ENCODE measurements at places on chromosomes 13 and 19. TPM values are rescaled to one million over a fixed set of nuclear protein-coding genes. Genes with fewer than 3 reads are reported as not detected.

Gene NCR1
- 0.43 TPM for total RNA-seq

Gene EMP3
- 28.6 TPM for total RNA-seq

Gene ZNF677
- total RNA-seq: 54.3 TPM

Gene URAD
- total RNA-seq: 1.6 TPM

Gene PRTN3
- 1.8 TPM for total RNA-seq

Gene ICAM5
- total RNA-seq: 7.6 TPM

Gene MEIOSIN
- 13.8 TPM for total RNA-seq

Gene ANGPTL4
- total RNA-seq: 18.5 TPM

GRCh38 chr19:12841094-12841493 is 2.8 kb downstream of the MAST1 start:
- peak; percentile 70 for DNase-seq

GRCh38 chr13:85236413-85236812 is 562.8 kb downstream of the SLITRK6 start:
- no peak for DNase-seq

DNA sequence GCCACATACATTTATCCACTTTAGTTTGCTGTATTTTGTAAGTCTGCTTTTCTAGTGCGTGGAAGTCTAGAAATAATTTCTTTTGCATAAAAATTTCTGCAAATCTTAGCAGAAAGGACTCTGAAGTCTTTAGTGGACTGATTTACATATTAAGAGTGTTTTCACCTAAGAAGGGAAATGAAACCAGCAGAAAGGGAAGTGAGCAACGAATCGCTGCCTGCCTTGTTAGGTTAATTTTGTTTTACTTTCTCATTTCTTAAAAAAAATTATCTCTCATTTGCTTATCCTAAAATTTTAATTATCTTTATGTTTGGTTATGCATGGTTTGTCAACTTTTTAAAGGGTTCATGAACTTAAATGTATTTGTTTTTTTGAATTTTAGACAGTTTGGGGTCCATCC is 767 bp upstream of the GPR18 start:
- no peak for DNase-seq

DNA sequence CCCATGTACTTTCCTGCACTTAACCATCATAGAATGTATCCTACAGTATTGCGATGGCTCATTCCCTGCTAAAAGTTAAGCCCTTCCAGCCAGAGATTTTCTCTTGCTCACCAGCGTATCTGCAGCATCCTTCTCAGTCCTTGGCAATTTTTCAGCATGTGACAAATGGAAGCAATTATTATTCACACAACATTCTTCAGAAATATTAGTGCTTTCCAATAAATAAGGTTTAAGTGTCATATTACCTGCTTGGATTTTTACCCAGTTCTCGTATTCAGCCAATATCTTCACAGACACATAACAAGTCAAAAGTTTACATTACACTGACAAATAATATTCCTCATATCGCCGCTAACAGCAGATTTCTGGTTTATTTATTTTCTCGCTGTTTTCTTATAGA is 82.3 kb downstream of the POU4F1 start:
- DNase-seq: no peak

GRCh38 chr19:5078666-5079065 is 109.8 kb downstream of the KDM4B start:
- no peak for DNase-seq

DNA sequence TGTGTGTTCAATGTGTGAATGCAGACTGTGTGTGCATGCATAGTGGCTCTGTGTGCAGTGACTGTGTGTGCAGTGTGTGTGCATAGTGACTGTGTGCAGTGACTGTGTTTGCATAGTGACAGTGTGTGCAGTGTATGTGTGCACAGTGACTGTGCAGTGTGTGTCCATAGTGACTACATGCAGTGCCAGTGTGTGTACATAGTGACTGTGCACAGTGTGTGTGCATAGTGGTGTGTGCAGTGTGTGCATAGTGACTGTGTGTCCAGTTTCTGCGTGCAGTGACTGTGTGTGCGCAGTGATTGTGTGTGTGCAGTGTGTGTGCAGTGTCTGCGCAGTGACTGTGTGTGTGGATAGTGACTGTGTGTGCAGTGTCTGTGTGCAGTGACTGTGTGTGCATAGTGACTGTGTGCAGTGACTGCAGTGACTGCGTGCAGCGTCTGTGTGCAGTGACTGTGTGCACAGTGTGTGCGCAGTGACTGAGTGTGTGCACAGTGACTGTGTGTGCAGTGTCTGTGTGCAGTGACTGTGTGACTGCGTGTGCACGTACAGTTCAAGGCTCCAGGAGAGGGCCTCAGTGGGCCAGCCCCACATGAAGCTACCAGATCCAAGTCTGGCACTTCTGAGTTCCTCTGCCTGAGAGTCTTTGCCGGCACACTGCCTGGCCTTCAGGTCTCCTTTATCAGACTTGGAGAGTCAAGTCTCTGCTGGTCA is 90.3 kb downstream of the IER2 start:
- DNase-seq: no peak

GRCh38 chr13:76638882-76639281 is 247.3 kb downstream of the KCTD12 start:
- no peak for DNase-seq

GRCh38 chr13:68808456-68808855 is 1299.2 kb upstream of the ATXN8OS start:
- DNase-seq: no peak

GRCh38 chr19:44685877-44686276 is 13.1 kb upstream of the CEACAM16 start:
- no peak for DNase-seq

GRCh38 chr19:41994994-41995958 is 1.2 kb upstream of the ATP1A3 start:
- no peak for DNase-seq

DNA sequence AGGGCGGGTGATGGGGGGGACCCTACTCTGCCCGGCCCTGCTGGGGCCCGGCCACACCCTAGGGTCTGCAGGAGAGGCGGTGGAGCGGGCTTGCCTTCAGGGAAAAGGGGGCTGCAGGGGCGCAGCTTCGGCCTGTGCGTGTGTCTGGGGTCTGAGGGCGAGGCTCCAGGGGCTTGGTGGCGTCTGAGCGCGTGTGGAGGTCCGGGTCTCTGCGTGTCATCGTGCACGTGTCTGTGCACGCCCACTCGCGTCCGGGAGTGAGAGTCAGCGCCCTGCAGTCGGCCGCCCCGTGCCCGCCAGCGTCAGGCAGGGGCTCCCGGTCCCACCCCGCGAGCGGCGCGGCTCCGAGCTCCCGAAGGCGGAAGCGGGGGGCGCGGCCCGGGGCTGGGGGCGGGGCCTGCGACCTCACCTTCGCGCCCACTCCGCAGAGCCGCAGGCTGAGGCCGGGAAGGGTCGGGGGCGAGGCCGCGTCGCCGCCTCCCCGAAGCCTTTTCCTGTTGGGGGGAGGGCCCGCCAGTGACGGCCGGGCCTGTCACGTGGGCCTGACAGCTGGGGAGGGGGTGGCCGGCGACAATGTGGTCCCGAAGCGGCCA is at the start of gene ARHGAP45:
ARHGAP45 (plus strand) TSS at position 420 of the 593 bp plus-strand sequence. CDS start 239 bp downstream, outside the sequence.
- no peak for DNase-seq

DNA sequence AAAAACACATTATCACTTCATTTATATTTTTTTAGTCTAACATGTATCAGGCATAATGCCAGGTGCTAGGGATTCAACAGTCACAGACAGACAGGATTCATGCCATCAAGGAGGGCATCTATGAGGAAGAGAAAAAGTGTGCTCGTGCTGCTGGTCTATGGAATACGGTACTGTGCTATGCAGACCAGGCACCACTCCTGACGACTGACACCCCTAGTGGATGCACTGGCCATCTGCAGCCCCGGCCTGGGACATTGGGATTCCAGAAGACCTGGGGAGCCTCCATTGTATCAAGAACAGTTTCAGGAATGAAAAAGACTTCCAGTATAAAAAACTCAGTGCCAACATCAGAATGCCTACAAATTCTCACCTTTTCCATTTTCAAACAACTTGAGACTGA is 94.0 kb downstream of the KLF12 start:
- DNase-seq: peak; percentile 59

DNA sequence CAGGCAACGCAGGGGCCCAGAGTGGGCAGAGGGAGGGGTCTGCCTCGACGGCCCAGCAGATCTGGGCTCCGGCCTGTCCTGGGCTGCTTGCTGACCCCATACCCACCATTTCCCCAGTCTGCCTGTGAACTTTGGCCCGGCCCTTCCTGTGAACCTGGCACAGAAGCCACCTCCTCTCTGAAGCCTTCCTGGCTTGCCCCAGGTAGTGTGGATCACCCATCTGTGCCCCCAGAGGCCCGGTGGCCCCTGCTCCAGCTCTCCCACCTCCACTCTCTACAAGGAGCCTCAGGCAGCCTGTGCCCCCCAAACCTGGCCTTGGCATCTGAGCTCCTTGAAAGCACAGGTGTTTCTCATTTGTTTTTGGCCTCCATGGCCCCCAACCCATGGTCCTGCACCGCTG is 15.7 kb downstream of the PLEKHF1 start:
- no peak for DNase-seq

DNA sequence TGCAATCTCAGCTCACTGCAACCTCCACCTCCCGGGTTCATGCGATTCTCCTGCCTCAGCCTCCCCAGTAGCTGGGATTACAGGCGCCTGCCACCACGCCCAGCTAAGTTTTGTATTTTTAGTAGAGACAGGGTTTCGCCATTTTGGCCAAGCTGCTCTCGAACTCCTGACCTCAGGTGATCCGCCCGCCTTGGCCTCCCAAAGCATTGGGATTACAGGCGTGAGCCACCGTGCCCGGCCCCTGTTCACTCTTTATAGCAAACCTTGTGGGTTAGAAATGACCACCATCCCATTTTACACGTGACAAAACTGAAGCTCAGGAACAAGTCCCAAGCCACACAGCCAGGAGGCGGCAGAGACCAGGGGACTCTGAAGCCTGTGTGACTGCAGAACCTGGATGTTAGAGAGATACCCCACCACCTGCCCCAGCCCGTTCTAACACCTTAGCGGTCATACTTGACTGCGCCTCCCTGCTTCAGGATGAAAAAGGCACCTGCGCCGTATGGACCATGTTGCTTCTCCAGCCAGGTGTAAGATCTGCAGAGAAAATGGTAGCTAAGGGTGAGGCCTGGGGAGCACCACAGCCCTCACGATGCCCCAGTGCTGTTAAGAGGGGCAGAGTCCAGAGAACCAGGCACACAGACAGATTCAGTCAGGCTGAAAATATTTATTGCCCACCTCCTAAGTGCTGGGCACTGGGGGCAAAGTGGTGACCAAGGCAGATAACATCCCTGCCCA is 3.6 kb downstream of the DMAC2 start:
- DNase-seq: no peak

DNA sequence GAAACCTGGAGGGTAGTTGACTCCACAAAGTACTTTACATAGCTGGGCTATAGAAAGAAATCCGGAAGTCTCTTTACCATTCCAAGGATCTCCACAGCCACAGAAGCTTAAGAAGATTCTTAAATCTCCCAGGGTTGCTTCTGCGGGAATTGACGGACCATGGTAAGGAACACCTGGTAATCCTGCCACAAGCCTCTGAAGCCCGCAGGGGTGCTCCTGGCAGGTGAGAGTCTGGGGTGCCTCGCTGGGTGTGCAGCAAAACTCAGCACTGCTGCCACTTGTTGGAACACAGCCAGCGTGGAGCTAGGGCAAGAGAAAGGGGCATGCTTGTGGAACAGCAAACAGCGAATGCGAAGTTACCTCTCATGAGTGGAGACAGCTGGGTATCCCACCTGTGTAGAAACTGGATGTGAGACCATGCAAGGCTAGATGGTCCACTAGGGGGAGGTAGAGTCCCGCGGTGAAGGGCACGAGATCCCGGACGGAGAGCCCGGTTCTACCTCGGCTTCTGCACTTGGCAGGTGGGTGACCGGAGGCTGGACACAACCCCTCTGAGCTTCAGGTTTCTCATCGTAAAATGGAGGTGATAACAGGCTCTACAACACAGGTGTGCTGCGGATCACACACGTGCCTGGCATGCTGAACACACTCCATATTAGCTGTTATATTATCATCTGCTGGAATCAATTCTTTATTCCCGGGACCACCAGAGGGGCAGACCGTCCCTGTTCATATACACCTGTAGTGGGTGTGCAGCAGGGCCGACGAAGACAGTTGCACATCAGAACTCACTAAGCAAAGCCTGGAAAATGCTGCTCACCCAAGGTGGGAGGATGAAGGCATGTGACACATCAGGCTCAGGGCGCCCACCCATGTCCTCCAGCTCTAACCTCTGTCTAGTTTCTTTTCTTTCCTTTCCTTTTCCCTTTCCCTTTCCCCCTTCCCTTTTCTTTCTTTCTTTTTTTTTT is 24.1 kb upstream of the UBAC2 start:
- peak; percentile 85 for DNase-seq

DNA sequence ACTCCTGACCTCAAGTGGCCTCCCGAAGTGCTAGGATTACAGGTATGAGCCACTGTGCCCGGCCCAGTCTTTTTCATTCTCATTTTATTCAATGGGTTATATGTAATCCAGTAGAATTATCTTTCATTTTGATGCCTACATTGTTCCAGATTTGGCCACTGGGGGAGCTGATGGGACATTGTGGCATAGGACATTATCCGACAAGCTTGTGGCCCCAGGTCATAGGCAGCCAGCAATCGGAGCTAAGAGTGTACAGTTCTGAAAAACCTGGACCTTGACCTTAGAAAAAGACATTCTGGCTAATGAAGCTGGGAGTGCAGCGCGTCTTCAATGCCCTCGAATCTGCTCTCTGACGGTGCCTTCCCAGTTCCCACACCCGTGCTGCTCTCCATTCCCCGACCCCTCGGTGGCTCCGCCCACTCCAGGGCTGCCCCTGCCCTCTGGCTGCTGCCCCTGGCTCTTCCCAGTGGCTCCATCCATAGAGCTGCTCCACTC is 108.7 kb downstream of the TEX29 start:
- peak; percentile 74 for DNase-seq
